ELF-1 (cell line): ENCODE measurements at places on chromosomes 7 and 10.

GRCh38 chr7:44063894-44064651 is 1.3 kb downstream of the PGAM2 start:
- peak; percentile 72 for DNase-seq

DNA sequence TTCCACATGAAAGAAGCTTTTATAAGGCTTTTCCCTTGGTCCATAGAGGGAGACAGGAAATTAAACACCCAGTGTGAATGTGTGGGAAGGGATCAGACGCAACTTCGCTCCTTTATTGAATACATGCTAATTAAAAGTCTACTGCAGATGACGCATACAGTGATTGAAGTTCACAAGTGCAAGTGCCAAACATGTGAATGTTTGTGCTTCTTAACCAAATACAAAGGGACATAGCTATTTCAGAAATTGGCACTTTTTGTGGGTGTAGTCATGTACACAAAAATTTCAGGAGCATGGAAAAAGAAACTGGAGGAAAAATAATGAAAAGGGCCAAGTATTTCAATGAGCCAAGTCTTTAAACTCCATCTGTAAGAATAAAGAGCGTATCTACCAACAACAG is 283.7 kb downstream of the SKAP2 start:
- no peak for DNase-seq

GRCh38 chr7:106270122-106270977 is 14.4 kb downstream of the NAMPT start:
- DNase-seq: no peak

DNA sequence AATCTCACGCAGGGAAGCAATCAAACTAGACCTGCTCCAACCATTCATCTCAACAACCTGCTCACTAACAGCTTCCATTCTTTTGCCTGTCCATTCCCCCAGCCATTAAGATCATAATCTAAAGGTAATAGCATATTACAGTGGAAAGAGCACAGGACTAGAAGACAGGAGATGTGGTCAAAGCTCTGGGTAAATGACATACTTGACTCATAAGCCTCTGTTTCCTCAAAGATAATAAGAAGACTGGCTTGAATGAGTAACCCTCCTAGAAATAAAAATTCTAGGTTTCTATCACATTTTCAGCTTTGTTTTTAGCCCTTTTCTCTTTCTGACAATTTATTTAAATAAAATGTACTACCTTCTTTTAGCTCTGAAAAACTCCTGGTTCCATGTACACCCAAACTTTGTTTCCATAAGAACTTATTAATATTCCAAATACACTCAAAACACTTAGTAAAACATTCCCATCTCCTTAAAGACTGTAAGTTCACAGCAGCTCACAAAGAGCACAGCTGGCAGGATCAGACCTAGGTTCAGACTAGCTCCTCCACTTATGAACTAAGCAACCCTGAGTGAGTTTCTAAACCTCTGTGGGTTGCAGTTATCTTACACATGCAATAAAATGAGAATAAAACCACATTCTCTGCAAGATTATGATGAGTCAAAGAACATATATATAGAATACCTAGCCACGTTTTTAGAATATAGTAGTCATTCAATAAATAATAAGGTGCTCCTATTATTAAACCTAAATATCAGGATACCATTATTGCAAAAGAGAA is 11.6 kb downstream of the FAM204A start:
- no peak for DNase-seq

DNA sequence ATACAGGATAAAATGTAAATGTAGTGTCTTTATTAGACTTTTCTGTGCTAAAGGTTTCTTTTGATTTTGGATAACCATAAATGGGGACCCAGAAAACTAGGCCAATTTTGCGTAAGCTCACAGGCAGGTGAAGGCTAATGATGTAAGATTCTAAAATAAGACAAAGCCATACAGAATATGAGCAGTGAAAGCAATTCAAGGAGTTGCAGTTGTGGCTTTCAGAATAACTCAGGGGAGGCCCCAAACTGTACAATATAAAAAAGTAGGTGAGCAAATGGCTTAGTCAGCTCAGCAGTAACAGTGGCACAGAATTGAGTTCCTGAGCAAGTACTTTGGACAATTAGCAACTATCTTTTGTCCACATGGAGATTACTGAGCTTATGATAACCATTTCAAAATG is 81.7 kb upstream of the NRP1 start:
- DNase-seq: no peak

DNA sequence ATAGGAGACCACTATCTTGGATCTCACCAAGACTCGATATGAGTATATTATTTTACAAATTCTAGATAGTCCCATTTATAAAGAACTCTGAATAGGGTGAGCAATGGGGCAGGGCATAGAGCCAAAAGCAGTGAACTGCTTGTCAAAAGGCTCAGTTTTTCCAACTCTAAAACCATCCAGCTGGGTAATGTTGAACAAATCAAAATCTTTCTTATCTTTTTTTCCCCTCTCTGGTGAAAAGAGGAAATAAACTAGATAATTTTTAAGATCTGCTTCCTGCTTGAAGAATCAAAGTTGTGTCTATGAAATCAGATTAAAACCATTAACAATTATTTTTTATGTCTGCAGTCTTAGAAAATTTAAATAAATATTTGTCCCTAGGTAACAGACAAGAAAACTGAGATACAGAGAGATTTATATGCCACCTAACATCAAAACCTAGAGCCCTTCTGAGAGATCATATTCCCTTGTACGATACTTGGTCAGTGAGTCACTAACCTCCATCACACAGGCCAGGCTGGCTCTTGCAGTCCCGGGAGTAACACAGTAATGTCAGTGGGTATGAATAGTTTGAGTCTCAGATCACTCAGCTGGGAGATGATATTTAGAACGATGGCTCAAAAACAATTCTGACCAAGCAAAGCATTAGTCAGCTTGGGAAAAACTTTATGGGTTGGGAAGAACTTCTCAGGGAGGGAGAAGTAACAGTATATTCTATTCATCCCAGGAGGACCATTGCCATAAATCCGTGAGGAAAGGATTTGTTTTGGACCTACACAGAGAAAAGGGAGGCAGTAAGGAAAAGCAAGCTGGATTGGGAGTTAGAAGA is 178.8 kb downstream of the REEP3 start:
- no peak for DNase-seq

DNA sequence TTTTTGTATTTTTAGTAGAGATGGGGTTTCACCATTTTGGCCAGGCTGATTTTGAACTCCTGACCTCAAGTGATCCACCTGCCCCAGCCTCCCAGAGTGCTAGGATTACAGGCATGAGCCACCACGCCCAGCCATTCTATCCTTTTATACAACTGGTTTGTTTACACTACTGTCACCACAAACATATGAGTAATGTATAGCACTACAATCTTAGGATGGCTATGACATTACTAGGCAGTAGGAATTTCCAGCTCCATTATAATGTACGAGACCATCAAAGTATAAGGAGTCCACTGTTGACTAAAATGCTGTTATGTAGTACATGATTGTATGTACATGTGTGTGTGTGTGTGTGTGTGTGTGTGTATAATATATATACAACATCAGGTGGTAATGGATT is 1126.1 kb upstream of the LRRN3 start:
- DNase-seq: no peak

DNA sequence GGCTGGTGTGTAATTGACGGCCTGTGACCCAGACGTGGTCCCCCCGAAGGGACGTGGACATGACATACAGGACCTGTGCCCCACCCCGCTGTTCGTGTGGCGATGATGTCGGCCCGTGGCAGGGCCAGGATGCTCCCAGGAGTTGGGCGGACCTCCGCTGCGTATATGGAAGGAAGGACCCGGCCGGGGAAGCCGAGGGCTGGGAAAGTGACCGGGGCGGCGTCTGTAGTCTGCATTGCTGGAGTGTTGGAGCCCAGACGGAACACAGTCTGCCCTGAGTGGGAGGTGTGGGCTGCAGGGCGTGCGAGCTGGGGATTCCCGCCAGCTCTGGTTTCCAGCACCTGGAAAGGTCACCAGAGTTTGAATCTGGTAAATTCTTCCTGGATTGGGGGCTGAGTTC is 45.0 kb upstream of the FOXL3 start:
- DNase-seq: no peak

DNA sequence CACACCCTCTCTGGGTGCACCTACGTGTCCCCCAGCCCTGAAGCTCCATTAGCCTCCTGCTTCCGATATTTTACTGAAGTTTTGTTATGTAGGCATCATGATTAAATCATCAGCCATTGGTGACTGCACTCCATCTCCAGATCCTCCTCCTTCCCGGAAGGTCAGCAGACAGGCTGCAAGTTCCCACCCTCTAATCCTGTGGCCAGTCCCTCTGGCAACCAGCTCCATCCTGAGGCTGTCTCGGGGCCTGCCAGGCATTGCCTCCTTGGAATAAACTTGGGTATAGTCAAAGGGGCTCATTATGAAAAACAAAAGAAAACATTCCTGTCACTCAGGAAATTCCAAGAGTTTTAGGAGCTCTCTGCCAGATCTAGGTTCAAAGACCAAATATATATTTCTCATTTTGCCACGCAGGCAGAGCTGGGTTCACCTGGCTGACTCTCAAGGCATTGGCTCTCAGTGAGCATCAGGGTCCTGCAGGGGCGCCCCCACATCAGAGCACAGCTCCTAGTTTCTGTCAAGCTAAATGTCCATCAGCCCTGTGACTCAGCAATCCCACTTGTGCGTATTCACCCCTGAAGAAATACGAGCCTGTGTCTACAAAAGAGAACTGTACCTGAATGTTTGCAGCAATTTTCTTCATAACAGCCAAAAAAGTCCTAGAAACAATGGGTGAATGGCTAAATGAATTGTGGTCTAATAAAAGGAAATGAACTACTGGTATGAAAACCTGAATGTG is 27.4 kb upstream of the TMEM72 start:
- DNase-seq: no peak

DNA sequence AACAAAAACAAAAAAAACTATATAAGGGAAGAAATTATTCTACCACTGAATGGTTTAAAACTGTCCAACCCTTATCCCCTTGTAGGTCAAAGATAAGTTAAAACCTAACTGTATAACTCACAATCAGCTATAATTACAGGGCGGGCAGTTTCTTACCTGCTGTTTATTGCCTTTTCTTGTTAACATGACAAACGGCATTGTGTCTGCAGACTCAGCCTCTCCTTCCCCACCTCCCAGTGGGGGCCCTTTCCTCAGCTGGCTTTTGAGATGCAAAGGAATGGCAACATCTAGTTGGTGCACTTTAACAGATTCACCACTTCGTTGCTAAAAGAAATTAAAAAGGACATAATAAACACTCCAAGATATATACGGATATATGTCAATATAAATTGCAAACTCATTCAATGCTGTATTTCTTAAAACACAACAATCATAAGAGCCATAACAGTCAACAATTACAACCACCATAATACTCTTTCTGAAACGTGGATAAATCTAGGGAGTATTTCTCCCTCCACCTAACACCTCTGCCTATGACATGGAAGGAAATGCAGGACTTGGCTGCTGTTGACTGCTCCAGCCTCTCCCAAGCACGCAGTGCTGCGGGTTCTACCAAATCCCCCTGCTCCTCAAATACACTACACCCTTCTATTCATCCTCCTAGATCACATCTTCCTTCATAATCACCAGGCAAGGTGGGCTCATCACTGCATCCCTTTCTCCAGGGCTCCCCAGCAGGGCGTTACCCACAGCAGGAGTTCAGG is 106.0 kb downstream of the UPF2 start:
- peak; percentile 72 for DNase-seq

DNA sequence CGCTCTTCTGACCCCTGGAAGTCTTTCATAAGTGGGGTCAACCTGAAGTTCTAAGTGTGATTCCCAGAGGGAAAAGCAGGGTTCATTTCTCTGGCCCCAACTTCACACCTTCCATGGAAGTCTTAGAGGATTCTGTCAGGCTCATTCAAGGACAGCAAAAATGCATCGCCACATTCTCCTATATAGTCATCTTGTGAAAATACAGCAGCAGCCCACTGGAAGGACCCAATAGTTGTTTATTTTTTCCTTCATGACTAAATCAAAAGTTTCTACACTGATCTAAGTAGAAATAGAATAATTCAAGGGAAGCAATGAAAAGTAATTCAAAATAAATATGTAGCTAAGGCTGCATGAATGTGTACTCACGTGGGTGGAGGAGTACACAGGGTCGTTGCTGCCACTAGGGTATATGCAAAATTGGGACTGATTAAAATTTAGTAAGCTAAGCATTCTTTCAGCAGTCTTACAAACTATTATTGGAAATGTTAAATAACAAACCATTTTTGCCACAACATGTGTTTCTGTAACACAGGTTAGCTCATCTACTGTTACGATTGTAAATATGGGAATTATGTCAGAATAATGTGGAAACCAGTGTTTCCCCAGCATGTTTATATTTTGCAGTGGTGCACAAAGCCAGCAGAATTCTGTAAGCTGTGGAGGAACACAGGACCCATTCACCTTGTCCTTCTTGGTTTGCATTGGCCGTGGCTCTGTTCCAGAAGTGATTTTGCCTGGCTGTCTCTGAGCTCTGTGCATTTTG is 33.5 kb downstream of the EEPD1 start:
- no peak for DNase-seq

DNA sequence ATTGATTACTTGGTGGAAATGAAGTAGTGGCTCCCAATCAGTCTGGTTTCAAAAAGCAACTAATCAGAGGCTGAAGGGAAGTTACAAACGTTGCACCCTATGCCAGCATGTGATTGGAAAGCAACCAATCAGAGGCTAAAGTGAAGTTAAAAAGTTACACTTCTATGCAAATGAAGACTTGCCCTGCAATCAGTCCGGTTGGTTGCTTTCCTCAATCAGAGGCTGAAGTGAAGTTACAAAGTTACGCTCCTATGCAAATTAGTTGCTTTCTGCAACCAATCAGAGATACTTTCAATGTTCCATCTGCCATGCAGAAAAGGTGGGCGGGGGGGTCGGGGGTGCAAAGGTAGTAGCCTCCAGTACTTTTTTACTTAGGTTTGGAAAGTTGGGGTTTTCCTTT is 1077.1 kb downstream of the TYW1 start:
- DNase-seq: no peak

GRCh38 chr10:17206210-17206709 is 4.8 kb upstream of the TRDMT1 start:
- DNase-seq: no peak

DNA sequence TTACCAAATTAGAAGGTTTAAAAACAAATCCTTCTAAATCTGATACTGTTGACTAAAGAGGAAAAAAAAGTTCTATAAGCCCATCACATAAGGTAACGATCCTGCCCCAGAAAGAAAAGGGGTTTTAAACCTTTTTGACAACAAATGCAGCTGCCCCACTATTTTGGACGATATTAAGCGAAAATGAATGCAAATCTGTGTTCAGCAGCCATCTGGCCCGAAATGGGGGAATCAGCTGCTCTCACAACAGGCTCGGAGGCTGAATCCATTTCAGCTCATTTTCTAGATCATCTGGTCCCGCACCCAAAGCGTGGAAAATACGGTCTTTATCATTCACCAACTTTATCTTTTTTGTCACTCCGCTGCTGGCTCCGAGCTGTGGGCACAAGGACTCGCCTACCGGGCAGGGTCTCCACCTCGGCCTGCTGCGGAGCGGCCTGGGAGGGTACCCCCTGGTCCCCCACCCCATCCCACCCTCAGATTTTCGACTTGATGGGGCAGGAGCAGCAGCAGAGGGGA is 2.4 kb upstream of the EBF3 start:
- DNase-seq: no peak

DNA sequence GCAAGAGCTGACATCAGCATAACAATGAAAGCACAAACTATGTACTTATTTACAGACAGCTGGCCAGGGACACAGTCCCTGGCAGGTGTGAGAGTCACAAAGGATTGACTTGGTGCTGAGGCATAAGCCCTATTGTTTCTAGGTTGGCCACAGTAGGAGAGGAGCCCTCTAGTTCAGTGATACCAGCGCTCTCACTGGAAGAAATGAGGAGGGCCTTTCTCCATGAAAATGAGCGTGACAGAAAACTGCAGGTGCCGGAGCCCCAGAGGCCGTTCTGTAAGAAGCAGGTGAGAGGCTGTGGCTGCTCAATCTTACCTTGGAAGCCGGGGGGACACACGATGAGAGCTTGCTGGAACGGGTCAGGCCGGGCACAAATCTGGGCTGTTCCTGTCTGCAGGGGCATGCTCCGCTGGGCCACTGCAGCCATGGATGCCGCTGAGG is 90.5 kb downstream of the CLEC2L start:
- no peak for DNase-seq
